IMR-90 (cell line): ENCODE measurements at places on chromosomes 2 and 18. TPM values are rescaled to one million over a fixed set of nuclear protein-coding genes. Genes with fewer than 3 reads are reported as not detected.

RAB6D gene
- total RNA-seq, result not detected in 2 replicates

C18orf54 gene
- total RNA-seq, result 3.0 and 5.6 TPM in 2 replicates

SERPINB3 gene
- total RNA-seq, result not detected in 2 replicates

ITPRIPL1 gene
- total RNA-seq, result 1.1 and 1.4 TPM in 2 replicates

C2orf66 gene
- not detected in 2 replicates for total RNA-seq

SERPINB10 gene
- not detected in 2 replicates for total RNA-seq

ARPC2 gene
- total RNA-seq, result 635 and 696 TPM in 2 replicates
